ENCODE measurements at places on chromosomes 1 and 21. TPM values are rescaled to one million over a fixed set of nuclear protein-coding genes. Genes with fewer than 3 reads are reported as not detected.

DNA sequence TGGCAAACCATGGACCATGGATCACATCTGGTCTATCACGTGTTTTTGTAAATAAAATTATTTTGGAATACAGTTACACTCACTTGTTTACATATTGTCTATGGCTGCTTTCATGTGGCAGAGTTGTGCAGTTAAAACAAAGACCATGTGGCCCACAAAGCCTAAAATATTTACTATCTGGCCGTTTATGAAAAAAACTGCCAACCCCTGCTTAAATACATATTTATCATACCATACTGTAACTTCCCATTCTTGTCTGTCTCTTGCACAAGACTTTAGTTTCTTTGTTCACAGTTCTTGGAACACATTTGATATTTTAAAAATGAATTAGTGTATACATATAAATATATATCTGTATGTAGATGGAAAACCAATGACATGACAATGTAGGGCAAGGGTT lies 141.5 kb downstream of the PAPPA2 start:
- DNase-seq: no peak
- no peaks in the 10 kb centered on the region for H3K4me1 ChIP-seq
- H3K4me3 ChIP-seq: no peak overlapping the region
- no peak overlapping the region for H3K27ac ChIP-seq
- H3K27me3 ChIP-seq: no peaks in the 10 kb centered on the region
- H3K36me3 ChIP-seq: no peaks in the 10 kb centered on the region

- DNase-seq: no peak
- H3K4me3 ChIP-seq: no peak overlapping the region
- no peaks in the 10 kb centered on the region for H3K4me1 ChIP-seq
- H3K36me3 ChIP-seq: no peaks in the 10 kb centered on the region
These were observed 300.5 kb downstream of the BRINP2 start for GRCh38 chr1:177471244-177471643.

GRCh38 chr21:35457097-35457804 lies 408.1 kb upstream of the RUNX1 start:
- H3K36me3 ChIP-seq: no peaks in the 10 kb centered on the region
- no peaks in the 10 kb centered on the region for H3K27me3 ChIP-seq
- no peak overlapping the region for H3K4me3 ChIP-seq
- no peaks in the 10 kb centered on the region for H3K4me1 ChIP-seq

- no peaks in the 10 kb centered on the region for H3K4me1 ChIP-seq
- H3K27me3 ChIP-seq: no peaks in the 10 kb centered on the region
- no peak overlapping the region for H3K27ac ChIP-seq
These were observed 470.9 kb downstream of the TTLL7 start for GRCh38 chr1:83527987-83528386.

EFNA1 gene
- total RNA-seq: 42.9 TPM

IKBKE gene
- total RNA-seq: 21.0 TPM

GRCh38 chr1:205918955-205919746 lies 24.1 kb downstream of the SLC26A9 start:
- no peaks in the 10 kb centered on the region for H3K36me3 ChIP-seq
- DNase-seq: no peak
- H3K27me3 ChIP-seq: no peaks in the 10 kb centered on the region

PLCH2 gene
- total RNA-seq: 34.3 TPM

GRCh38 chr1:244092293-244092963 lies 41.3 kb downstream of the ZBTB18 start:
- DNase-seq: no peak
- H3K36me3 ChIP-seq: no peaks in the 10 kb centered on the region
- no peaks in the 10 kb centered on the region for H3K4me1 ChIP-seq
- no peaks in the 10 kb centered on the region for H3K27me3 ChIP-seq
- H3K27ac ChIP-seq: no peak overlapping the region
- H3K4me3 ChIP-seq: no peak overlapping the region

FOXD3 gene
- total RNA-seq: not detected

HPDL gene
- 4.5 TPM for total RNA-seq

GRCh38 chr21:36959020-36959835 lies 7.2 kb downstream of the HLCS start:
- H3K36me3 ChIP-seq: no peaks in the 10 kb centered on the region
- H3K27ac ChIP-seq: no peak overlapping the region
- no peaks in the 10 kb centered on the region for H3K27me3 ChIP-seq
- no peaks in the 10 kb centered on the region for H3K4me1 ChIP-seq
- DNase-seq: no peak

AQP10 gene
- total RNA-seq: not detected

SNRPE gene
- total RNA-seq: 49.9 TPM

DNA sequence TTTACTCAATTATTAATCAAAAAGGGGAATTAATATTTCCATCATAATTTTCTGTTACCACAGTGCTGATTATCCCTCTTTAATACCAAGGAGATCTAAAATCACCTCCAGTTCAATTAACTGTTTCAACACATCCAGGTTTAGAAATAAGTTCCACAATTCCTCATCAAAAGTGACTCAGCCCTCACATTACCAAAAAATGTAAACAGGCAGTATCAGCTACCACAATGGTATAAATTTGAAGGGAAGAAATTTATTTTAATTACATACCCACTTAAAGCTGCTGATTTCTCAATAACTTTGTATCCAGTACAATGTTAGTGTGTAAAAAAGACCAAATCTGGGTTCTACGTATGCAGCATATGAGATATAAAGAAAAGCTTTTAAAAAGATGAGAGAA lies 51.9 kb downstream of the EIF4G3 start:
- no peaks in the 10 kb centered on the region for H3K4me1 ChIP-seq
- H3K4me3 ChIP-seq: no peak overlapping the region
- DNase-seq: no peak
- H3K27ac ChIP-seq: no peak overlapping the region
- H3K27me3 ChIP-seq: no peaks in the 10 kb centered on the region

SMIM12 gene
- 40.2 TPM for total RNA-seq

DNA sequence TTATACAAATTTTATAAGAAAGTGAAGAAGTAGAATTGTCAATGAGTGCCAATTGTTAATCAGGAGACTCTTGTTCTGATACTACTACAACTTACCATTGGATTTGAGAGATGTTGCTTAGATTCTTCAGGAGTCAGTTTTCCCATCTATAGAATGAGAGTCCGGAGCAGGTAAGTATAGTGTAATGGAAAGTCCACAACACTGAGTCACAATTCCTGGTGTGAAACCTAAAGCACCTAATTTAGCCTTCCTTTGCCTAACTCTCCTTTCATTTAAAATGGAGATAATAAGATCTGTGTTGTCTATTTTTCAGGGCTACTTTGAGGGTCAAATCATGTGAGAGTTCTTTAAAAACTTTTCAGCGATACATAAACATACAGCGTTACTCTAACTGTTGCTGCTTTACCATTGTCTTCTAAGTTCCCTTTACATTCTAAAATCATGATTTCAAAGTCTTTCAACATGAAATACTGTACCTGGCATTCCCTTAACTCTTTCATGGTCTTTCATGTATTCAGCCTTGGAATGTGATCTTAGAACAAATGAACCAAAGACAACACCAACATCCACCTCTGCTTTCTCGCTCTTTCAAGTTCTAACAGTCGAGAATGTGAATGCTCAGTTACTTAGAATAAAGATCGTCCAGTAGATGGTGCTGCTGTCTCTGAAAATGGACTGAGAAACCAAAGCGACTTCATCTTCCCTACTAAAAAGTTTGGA lies 90.9 kb downstream of the SLC30A10 start:
- no peak overlapping the region for H3K27ac ChIP-seq
- peaks cover 15% of the 10 kb centered on the region for H3K27me3 ChIP-seq
- no peaks in the 10 kb centered on the region for H3K36me3 ChIP-seq
- no peak overlapping the region for H3K4me3 ChIP-seq
- no peak for DNase-seq

DNA sequence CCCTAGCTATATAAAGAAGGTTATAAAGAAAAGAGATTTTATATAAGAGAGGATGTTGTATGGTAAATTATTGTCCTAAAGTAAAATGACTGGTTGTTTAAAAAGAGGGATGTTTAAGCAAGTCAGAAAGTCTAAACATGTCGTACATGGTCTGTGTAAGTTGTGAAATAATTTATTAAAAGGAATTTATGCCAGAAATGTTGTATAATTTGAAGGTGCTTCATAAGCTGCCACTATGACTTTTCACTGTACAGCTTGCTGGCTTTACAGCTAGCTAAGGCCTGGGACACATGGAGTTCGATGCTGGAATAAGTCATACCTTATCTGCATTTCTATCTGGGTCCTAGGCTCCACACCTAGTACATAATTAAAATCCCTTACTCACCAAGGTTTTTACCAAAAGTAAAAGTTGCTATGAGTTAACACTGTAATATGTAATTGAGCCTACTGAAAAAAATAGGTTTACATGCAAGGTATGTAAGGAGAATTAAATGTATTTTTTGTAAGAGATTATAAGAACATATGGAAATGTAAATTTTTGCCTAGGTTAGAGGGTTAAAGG lies 59.0 kb upstream of the EDEM3 start:
- H3K27me3 ChIP-seq: no peaks in the 10 kb centered on the region
- no peak for DNase-seq
- no peak overlapping the region for H3K4me3 ChIP-seq
- H3K36me3 ChIP-seq: peaks cover 2% of the 10 kb centered on the region

GRCh38 chr1:158793604-158794003 lies 12.6 kb upstream of the OR6N2 start:
- no peaks in the 10 kb centered on the region for H3K36me3 ChIP-seq
- no peaks in the 10 kb centered on the region for H3K4me1 ChIP-seq
- no peak overlapping the region for H3K4me3 ChIP-seq
- no peak overlapping the region for H3K27ac ChIP-seq
- DNase-seq: no peak

GRCh38 chr1:16088996-16089395 lies 15.5 kb upstream of the FAM131C start:
- no peaks in the 10 kb centered on the region for H3K27me3 ChIP-seq
- no peak overlapping the region for H3K4me3 ChIP-seq
- H3K27ac ChIP-seq: peak overlapping the region; percentile 63
- peaks cover 33% of the 10 kb centered on the region for H3K4me1 ChIP-seq
- DNase-seq: no peak
- H3K36me3 ChIP-seq: no peaks in the 10 kb centered on the region

KRTAP27-1 gene
- not detected for total RNA-seq

- H3K36me3 ChIP-seq: no peaks in the 10 kb centered on the region
- no peaks in the 10 kb centered on the region for H3K27me3 ChIP-seq
- H3K4me3 ChIP-seq: no peak overlapping the region
- DNase-seq: no peak
These were observed 398.8 kb downstream of the DUSP10 start for GRCh38 chr1:221343136-221343535.

GRCh38 chr1:13728091-13728715 lies 28.2 kb downstream of the PRDM2 start:
- no peaks in the 10 kb centered on the region for H3K27me3 ChIP-seq
- no peak for DNase-seq
- no peak overlapping the region for H3K27ac ChIP-seq

- H3K27me3 ChIP-seq: no peaks in the 10 kb centered on the region
- H3K27ac ChIP-seq: no peak overlapping the region
- no peak overlapping the region for H3K4me3 ChIP-seq
These were observed 2.9 kb downstream of the OR10J5 start for GRCh38 chr1:159532922-159533321.

PEAR1 gene
- total RNA-seq: 4.6 TPM

- no peak for DNase-seq
- H3K4me3 ChIP-seq: no peak overlapping the region
- no peaks in the 10 kb centered on the region for H3K27me3 ChIP-seq
- H3K27ac ChIP-seq: no peak overlapping the region
- H3K4me1 ChIP-seq: no peaks in the 10 kb centered on the region
These were observed 67.5 kb upstream of the PDE9A start for GRCh38 chr21:42585881-42586280.

DNA sequence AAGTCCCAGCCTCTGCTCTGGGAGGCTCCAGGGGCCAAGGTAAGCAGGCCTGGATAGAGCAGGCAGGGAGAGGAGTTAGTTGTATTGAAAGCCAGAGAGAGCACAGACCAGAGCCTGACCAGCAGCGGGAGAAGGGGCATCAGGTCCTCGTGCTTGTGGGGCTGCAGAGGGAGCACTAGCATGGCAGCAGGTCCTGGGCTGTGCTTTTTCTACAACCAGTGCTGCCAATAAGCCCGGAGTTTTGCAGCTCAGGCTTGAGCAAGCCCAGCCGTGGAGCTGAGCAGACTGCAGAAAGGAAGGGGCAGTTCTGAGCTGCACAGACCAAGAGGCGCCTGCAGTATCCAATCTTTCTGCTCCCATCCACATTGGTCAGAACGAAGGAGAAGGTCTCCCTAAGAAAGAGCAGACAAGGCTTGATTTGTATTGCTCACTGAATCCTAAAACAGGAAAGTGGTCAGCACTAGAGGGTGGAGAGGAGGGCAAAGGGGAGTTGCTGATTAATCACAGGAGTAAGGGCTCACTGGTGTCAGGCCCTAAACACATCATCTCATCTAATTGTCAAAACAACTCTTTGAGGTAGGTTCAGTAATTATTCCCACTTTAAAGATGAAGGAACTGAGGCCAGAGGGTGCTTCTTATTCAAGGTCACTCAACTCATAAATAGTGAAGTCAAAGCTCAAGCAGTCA lies 2.7 kb downstream of the DENND2D start:
- peaks cover 52% of the 10 kb centered on the region for H3K4me1 ChIP-seq
- H3K36me3 ChIP-seq: peaks cover 60% of the 10 kb centered on the region
- H3K27ac ChIP-seq: no peak overlapping the region

GRCh38 chr1:170377440-170377839 lies 154.5 kb upstream of the GORAB start:
- H3K4me1 ChIP-seq: no peaks in the 10 kb centered on the region
- no peak for DNase-seq
- no peaks in the 10 kb centered on the region for H3K27me3 ChIP-seq

C1QB gene
- 19.0 TPM for total RNA-seq

DNA sequence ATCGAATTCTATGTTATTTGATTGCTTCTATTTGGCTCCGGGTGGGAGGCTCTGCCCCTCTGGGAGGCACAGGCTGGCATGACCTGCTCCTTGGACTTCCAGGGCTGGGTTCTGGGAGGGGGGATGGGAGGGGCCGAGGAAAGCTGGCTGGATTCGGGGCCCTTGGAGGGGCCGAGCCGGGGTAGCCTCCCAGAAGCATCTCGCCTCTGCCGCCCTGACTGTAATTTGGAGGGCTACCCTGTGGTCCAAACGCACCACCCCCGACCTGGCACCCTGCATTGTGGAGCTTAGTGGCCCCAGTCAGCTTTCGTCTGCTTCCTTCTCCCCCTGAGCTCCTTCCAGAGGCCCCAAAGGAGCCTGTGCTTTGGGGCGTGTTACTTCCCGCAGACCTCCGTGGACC lies 85.4 kb upstream of the TMEM51 start:
- no peaks in the 10 kb centered on the region for H3K27me3 ChIP-seq
- H3K36me3 ChIP-seq: peaks cover 7% of the 10 kb centered on the region
- DNase-seq: no peak

Data from esophagus squamous epithelium (tissue), 5 donors.